Activated CD8-positive, alpha-beta memory T cell treated with anti-CD3 and anti-CD28 coated beads for 4 hours (primary cell): ENCODE measurements at places on chromosomes 5 and 9.

- DNase-seq, result no peak
Observed at GRCh38 chr5:135559354-135559753, 19.4 kb downstream of the CXCL14 start.

DNA sequence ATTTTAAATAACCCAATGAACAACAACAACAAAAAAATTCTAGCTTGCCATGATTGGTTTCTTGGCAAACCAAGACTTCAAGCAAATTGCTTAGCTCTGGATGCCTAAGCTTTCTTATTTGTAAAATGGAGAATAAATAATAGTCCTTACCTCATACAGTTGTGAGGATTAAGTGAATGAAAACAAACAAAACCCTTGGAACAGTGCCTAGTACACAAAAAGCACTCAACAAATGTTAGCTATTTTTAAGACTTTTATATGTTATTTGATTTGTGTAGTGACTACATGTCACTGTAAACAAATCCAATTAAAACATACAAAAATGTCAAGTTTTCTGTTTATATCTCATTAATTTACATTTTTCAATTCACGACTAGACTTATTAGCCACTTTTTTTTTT is 13.5 kb upstream of the HOMER1 start:
- DNase-seq, result no peak

DNA sequence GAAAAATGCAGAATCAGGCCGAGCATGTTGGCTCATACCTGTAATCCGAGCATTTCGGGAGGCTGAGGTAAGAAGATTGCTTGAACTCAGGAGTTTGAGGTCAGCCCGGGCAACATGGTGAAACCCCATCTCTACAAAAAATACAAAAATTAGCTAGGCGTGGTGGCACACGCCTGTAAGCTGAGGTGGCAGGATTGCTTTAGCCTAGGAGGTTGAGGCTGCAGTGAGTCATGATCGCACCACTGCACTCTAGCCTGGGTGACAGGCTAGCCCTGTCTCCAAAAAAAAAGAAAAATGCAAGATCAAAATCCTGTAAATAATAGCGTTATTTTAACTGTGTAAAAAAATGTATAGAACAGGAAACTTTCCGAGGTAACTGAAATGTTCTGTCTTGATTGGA is 39.4 kb downstream of the RNF44 start:
- no peak for DNase-seq

GRCh38 chr9:12640866-12641636 is 52.1 kb upstream of the TYRP1 start:
- DNase-seq, result no peak

GRCh38 chr5:124725040-124725434 is 21.4 kb downstream of the ZNF608 start:
- DNase-seq, result no peak

GRCh38 chr5:59838989-59839388 is 54.5 kb downstream of the PDE4D start:
- no peak for DNase-seq

GRCh38 chr9:99807956-99808355 is 13.7 kb upstream of the NR4A3 start:
- DNase-seq, result no peak

- DNase-seq, result no peak
Observed at GRCh38 chr5:6729386-6730310, 16.4 kb downstream of the TENT4A start.
